ENCODE measurements at places on chromosomes 5 and 9. TPM values are rescaled to one million over a fixed set of nuclear protein-coding genes. Genes with fewer than 3 reads are reported as not detected.

GRCh38 chr5:60597572-60598320 is 102.2 kb downstream of the DEPDC1B start:
- DNase-seq = no peak

DNA sequence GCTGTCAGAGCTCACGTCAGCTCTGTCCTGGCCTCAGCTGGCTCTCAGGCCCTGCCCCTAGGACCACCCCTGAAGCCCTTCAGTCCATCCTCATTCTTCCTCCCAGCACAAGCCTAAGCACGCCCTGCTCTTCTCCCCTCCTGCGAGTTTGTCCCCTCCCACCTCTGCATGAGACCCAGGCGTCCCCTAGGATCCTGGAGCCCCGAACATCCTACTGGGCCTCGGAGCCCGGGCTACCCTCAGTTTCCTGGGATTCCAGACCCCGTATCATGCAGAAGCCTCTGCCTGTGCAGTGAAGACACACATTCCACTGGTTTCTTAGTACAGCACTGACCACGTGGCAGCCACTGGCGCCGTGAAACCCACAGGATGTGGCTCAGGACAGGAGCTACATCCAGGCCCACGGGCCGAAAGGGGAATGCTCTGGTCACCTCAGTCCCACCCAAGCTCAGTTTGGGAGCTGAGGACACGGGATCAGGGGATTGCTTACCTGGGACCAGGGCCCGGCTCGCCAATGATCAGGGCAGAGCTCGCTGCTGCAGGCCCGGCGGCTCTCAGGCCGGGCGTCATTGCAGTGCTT is 64.2 kb downstream of the ZNF354C start:
- no peak for DNase-seq

DNA sequence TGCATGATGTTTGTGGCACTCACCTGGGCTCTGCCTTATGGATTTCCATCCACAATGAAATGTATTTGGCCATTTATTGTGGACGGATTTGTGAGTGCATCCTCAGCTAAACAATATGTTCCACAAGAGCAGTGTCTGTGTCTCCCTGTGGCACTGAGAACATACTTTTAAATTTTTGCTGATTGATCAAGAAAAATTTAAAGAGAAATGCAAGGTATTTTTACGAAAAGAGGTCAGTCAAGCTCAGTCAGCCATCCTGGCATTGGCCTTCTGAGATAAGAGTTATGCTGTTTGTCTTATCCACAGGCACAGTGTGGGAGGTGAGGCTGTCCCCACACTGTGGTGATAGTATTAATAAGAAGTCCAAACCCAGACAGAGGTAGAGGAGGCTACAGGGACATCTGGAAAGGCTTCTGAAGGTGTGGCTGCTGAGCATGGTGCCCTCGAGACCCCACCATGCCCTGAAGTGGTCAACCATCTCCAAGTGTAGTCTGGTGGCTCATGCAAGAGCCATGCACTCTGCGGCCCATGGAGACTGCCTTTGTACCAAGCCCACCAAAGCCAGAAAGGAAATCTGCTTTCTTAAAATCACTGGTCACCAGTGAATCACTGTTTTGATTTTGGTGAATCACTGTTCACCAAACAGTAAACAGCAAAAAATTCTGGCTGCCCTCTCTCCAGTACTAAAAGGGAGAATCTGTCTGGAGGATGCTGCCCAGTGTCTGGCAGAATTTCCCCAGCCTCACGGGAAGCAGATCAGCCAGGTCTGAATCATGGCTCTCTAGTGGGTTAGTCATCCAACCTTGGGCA is 28.8 kb downstream of the SPOCK1 start:
- no peak for DNase-seq

DNA sequence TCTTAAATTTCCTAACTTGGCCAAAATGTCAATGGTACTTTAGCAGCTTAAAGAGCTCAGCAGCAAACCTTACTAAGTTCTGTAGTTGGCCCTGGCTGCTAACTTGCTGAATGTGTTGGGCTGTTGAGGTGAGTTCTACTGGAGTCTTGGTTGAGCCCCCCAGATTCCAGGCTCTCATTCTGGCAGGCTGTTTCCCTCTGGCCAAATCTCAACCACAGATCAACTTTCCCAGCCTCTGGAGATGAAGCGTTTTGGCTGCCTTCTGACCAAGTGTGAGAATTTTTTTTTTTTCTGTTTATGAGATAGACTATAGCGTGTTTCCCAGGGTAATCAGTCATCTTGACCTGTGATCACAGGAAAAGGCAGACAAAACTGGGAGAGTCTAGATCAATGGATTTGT is 343.7 kb downstream of the EBF1 start:
- no peak for DNase-seq

DNA sequence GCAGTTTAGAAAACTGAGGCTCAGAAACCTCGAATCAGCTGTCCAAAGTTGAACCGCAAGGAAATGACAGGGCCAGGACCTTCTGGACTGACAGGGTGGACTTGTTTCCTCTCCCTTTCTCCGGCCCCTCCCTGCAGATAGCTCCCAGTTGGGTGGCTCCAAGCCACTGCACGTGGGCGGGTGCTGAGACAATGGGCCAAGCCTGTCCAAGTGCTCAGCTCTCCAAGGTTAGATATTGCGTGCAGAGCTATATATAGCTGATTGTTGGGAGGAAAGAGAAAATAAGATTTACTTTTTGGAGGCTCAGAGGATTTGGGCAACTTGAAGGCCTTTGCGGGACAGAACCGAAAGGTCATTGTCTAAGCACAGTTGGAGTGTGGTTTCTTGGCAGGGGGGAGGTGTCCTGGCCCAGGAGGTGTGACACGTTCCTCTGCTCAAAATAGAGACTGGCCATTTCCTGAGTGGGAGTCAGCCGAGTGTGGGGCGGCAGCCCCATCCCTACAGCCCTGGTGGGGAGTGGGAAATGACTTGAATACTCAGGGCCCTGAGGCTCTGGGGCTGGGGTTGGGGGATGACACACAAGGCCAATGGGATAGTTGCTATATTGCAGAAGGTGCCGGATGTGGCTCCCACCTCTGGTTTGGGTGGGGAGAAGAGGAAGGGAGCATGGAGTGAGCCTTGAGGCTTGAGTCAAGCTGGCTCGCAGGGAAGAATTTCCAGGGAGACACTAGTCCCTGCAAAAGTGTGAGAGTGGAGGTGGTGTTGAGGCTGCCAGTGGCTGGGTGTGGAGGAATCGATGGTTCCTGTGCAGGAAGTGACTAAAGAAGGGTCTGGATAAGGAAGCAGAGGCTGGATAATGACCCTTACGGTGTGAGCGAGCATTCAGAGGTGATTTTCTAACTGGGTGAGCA is 44.4 kb upstream of the SMAD5 start:
- no peak for DNase-seq

DNA sequence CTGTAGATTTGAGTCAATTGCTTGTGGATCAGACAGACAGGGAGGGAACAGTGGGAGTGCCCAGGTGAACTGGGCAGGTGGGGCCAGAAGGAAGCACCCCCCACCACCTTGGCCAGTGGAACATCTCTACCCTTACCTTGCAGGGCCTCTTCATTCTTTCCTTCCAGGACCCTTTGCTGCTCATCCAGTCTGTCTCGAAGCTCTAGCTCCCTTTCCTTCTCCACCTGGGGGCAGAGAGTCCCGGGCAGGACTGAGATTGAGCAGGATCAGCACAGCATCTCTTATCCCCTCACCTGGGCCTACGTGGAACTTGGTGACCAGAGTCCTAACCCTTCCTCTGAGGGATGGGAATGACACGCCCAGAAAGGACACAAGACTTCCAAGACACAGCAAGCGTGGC is 25.0 kb downstream of the CCDC69 start:
- DNase-seq = no peak

- DNase-seq = no peak
Observed at GRCh38 chr5:61604076-61605025, 272.3 kb downstream of the ZSWIM6 start.

- no peak for DNase-seq
Observed at GRCh38 chr5:57117596-57117995, 56.3 kb upstream of the GPBP1 start.

- DNase-seq = peak; percentile 91
Observed at GRCh38 chr5:134371834-134372340, 518 bp downstream of the UBE2B start.

GRCh38 chr5:180104168-180104530 is 32.6 kb upstream of the RNF130 start:
- no peak for DNase-seq

GRCh38 chr5:171953860-171954701 is 52.4 kb downstream of the FBXW11 start:
- no peak for DNase-seq

DNA sequence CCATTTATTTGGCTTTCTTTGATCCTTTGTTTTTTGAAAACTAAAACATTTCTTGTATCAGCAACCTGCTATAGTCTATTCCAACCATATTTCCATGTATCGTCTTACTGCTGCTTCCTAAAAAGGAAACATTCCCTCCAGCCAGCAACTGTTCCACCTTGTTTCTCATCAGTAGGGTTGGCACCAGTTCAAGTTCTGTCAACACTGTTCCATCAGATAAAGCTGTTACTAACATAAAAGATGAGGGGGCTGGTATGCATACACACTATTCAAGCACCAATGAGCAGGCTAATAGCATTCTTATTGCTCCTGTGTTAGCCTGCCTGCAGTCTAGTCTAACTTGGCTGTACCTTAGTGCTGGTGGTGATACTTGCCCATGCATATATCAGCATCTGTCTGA is 178.3 kb downstream of the CWC27 start:
- DNase-seq = no peak

- DNase-seq = no peak
Observed at GRCh38 chr9:90189306-90189705, 453.3 kb downstream of the DIRAS2 start.

DNA sequence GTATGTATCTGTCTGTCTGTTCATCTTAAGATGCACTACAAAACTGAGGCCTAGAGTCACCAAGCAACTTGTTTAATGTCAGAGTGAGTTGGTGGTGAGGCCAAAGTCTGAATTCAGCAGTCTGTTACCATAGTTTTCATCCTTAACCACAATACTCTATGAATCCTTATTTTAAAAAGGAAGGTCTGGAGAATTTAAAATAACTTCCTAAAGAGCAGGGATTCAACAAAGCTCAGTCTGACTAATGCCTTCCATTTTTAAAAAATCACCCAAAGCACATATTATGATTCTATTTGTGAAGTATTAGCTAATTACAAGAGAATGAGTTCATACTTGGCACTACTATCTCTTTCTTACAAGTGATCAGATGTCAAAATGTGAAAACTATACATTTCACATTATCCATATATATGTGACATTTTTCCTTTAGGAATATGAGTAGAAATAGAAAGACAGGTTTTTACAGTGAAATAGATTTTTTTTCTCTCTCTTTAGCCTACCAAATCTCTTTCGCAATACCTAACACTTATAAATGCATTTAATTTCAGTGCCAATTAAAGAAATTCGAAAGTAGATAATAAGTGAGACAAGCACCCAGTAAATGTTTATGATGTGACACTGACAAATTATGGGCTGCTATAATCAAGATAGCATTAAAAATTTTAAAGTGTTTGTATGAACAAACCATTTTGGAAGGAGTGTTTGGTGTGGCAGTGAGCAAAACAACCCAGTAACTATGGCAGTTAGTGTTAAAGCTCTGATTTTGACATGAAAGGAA is 102.3 kb upstream of the CDKN2B start:
- no peak for DNase-seq

GRCh38 chr5:8756498-8757084 is 789.3 kb downstream of the SEMA5A start:
- DNase-seq = no peak

DNA sequence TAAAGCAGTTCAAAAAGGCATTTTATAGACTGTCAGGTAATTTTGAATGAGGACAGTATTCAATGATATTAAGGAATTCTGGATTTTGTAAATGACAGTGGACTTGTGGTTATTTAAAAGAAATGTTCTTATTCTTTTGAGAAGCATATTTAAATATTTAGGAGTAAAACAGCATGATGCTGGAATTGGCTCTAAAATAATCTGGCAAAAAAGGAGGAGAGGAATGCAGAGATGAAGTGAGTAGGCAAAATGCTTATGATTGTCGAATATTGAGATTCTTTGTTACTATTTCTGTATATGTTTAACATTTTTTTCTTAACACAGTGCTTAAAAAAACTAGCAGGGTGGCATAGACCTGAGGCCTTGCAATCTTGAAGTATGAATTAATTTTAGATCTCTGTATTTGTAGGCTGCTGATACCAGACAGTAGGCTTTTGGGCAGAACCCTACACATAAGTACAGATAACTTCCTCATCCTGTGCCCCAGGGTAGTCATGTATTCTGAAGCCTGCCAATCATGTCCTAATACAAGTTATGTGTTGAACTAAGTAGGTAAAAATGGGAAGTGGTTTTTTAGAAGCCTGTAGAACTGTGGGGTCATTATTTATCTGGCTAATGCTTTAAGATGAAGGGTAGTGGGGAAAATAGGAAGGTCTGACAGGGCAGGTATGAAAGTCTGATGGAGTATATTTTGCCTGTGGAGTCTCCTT is 9.4 kb downstream of the CD180 start:
- DNase-seq = no peak

- DNase-seq = no peak
Observed at GRCh38 chr9:87371795-87372355, 125.8 kb upstream of the DAPK1 start.

DNA sequence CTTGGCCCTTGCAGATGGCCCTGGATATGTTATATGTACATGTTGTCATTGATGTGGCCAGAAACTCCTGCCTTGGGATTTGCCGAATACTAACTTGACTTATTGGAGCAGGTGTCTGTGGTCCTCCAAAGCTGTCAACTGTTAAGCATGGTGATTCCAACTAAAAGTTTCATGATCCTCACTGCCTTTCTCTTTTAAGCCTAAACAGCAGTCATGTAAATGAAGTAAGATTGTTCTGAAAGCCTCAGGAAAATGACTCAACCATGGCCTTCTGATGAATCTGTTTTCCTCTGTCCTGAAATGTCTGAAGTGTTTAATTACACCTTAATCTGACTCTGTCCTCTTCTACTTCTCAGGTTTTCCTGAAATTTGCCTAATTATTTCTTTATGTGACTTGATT is 245.0 kb downstream of the FAM114A2 start:
- no peak for DNase-seq

DNA sequence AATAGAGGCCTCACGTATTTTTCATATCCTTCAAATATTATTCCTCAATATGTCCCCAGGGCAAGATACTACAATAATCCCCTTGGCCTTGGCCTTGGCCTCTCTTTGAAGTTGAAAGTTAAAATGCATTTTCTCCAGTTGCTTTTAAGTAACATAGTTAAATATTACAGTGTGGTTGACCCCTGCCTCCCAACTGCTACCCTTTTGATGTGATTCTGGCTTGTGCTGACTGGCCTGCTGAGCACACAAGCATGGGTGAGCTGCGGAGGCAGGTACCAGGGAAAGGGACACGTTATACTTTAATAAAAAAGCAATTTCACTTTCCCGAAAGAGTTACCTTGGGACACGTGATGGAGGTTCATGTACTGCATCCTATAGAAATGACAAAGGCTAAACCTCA is 17.9 kb upstream of the TMEM252 start:
- DNase-seq = no peak

Gene PAX5
- total RNA-seq = 0.25 TPM

Gene C1QTNF3
- 7.1 TPM for total RNA-seq

Gene ORM2
- total RNA-seq = not detected

Gene PTGR1
- 40.3 TPM for total RNA-seq

Gene ADGRD2
- 4.2 TPM for total RNA-seq

Gene CDC23
- 14.2 TPM for total RNA-seq

Gene NEUROG1
- not detected for total RNA-seq

Gene PKN3
- total RNA-seq = 8.3 TPM

Measured in vagina (tissue), 2 donors.